B cell (primary cell): ENCODE measurements at places on chromosomes 11 and 22. TPM values are rescaled to one million over a fixed set of nuclear protein-coding genes. Genes with fewer than 3 reads are reported as not detected.

GRCh38 chr22:46262449-46263215 is 511 bp downstream of the PKDREJ start:
- peaks cover 4% of the 10 kb centered on the region for H3K4me1 ChIP-seq
- no peaks in the 10 kb centered on the region for H3K36me3 ChIP-seq
- no peaks in the 10 kb centered on the region for H3K27me3 ChIP-seq
- H3K4me3 ChIP-seq, result no peak overlapping the region
- DNase-seq, result peak; percentile 52

DNA sequence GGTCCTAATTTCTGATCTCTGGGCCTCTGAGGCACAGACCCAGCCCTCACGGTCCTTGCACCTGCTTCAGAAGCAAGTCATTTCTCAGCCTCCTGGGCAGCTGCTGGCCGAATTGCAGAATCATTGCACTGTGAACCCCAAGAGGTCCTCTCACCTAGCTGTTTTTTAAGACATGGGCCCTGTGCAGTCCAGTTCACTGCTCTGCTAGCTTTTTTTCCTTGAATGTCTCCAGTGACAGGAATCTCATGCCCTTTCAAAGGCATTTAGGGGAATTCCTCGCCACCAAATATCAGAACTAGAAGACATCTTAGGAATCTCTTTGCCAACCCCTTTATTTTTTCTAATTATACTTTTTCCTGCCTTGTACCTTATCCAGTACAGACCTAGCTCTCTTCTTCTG is 35.6 kb upstream of the TP53I11 start:
- no peak overlapping the region for H3K27ac ChIP-seq
- H3K4me3 ChIP-seq, result no peak overlapping the region
- no peaks in the 10 kb centered on the region for H3K27me3 ChIP-seq
- H3K36me3 ChIP-seq, result no peaks in the 10 kb centered on the region
- no peak for DNase-seq

Gene SLC35F2
- 9.4 and 10.9 TPM in 2 replicates for total RNA-seq

Gene UPK3A
- not detected in 2 replicates for total RNA-seq

Gene TSPAN32
- total RNA-seq, result 22.2 and 27.1 TPM in 2 replicates

DNA sequence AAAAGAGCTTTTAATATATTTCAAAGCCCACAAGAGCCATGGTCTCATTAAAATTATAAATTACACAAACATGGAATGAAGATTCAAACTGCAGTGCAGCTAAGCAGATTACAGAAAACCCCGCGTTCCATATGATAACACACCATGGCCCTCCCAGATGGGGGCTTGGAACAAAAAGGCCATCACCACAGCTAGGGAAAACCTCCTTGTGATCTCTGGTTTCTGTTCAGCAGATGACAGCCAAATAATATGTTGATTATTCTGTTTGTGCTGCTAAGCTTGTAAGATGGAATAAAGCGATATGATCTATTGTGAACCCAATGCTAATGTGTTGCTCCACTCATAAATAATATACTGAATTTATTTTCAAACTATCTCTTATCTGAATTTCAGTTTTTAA is 28.5 kb downstream of the IMMP1L start:
- H3K4me3 ChIP-seq, result no peak overlapping the region
- DNase-seq, result no peak
- H3K4me1 ChIP-seq, result no peaks in the 10 kb centered on the region
- H3K27ac ChIP-seq, result no peak overlapping the region
